ENCODE measurements at places on chromosomes 3 and 15.
A peak's percentile ranks its signal among the peaks of the same experiment; 100 is the strongest.

GRCh38 chr15:95912280-95912625 is 418.2 kb upstream of the NR2F2 start:
- DNase-seq: no peak

DNA sequence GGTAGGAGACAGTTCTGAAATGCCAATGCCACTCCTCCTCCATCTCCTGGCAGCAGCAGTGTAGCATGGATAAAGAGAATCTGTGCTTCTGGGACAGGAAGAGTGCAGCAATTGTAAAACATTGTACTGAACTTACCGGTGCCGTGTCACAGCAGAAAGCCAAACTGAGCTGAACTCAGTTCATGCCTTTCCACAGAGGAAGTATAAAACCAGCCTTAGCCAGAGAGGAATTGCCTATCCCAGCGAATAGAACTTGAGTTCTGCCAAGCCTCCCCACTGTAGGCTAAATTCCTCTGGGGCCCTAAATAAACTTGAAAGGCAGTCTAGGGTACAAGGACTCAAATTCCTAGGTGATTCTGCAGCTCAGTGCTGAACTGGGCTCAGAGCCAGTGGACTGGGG is 148.8 kb downstream of the SLC9A9 start:
- no peak for DNase-seq

- DNase-seq: no peak
Observed at GRCh38 chr3:49712631-49713317, 6.7 kb downstream of the AMIGO3 start.

GRCh38 chr3:105399611-105400010 is 32.9 kb downstream of the ALCAM start:
- no peak for DNase-seq

- DNase-seq: no peak
Observed at GRCh38 chr3:128050597-128050996, 1.6 kb upstream of the SEC61A1 start.

GRCh38 chr3:179666436-179667035 is 13.7 kb downstream of the USP13 start:
- peak; percentile 82 for DNase-seq

- no peak for DNase-seq
Observed at GRCh38 chr15:27701956-27702355, 397.2 kb downstream of the OCA2 start.

- no peak for DNase-seq
Observed at GRCh38 chr3:136602818-136603217, 149.4 kb downstream of the STAG1 start.

DNA sequence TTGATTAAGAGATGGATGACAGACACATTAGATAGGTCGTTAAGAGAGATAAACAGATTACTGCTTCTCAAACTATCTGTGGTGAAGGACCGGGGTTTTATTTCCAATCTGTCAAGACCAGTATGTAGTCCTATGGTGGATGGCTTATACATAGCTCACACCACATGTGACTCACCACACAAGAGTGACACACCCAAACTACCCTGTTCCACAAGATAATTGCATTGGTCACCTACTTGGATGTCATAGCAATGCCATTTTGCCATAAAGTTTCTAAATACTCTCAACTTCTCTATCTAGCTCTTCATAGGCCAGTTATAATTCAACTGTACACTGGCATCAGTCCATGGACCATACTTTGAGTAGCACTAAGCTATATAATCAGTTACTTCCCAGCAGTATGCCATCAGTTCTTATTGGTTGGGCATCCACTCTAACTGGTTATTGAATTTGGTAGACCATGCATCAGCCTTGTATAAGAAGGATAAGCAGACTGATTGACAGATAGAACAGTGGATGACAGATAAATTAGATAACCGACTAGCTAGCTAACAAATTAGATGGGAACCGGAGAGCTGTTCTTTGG is 11.6 kb downstream of the WWTR1 start:
- no peak for DNase-seq

DNA sequence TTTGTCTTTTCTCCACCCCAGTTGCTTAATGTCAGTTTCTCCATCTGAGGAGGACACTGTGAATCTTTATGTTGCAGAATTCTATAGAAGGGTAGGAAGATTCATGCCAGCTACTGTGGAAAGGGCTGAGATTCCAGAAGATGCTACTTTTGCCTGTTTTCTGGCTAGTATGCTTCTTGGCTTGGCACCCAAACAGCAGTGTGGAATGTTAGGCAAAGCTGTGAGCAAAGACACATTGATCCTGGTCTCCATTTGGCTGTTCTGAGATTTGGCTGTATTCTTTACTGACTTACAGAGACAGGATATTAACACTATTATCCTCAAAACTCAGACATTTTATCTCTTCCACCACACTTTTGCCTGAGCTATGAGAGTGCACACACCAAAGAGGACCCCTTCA is 39.3 kb downstream of the PDHB start:
- DNase-seq: no peak

DNA sequence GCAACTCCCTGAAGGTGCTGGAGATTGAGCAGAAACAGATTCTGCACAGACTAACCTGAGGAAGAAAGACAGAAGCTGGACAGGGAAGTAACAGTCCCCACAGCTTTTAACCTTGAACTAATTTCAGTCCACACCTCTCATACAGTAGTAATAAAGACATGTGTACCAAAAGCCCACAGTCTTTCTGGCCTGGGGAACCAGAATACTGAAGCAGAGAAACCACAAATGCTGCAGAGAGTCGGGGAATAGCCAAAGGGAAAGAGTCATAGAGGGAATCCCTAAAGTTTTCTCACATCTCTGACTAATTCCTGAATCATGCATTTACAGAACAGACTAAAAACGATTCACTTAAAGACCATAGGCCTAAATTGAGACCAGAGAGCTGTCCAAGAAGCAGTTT is 503.4 kb upstream of the NECTIN3 start:
- no peak for DNase-seq

DNA sequence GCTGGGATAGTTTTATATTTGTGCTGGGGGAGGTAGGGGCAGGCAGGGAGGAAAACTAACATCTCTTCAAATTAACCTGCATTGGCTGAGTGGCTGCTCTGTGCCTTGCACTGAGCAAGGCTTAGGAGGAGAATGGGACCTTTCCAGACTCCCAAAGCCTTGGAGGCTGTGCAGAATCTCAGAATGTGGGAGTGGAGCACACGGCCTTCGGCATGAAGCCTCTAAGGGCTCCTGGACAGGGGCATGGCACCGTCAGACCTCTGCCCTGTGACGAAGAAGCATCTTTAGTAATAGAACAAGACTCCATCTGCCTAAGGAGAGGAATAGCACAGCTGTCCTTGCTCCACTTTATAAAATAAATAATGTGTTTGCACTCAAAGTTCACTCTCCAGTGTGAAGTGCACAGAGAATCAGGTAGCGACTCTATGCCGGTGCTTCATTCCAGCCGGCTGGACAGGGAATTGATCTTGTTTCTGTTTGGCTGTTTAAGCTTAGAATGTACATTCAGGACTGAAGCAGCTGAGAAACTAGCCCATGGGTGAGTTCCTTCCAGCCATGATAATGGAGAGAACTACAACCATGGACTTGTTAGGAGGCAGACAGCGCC is 228.5 kb upstream of the ADAMTS9 start:
- DNase-seq: no peak

- no peak for DNase-seq
Observed at GRCh38 chr15:29099131-29099880, 170.3 kb downstream of the NSMCE3 start.

GRCh38 chr3:159829056-159829455 is 159.6 kb upstream of the IL12A start:
- DNase-seq: peak; percentile 81

DNA sequence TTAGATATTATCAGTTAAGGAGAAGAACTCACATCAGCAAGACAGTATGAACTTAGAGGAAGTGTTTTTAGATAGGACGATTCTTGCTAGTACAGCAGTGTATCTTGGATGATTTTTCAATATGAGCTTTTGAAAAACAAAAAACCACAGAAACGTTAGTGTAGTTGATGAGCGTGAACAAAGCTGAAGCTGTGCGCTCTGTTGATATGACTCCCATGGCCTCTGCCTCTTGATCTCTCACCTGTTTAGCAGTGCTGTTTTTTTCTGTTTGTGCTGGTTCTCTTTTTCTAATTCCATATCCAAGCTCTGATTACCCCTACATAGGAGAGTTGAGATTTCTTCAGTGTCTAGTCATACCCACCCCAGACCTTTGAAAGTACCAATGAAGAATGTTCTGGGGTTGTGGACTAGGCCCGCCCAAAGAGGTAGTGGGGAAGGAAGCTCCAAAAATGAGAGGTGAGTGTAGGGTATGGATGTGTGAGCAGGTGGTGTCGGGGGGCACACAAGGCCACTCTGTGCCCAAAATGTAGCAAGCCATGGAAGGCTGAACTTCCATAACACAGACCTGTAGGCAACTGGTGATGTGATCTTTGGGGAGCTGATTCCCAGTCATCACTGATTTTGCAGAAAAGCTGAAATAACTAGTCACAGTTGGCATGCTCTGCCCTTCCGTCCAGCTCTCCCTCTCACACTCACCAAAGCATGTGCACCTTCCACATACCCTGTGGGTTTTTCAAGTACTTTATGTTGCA is 20.0 kb upstream of the CMTM7 start:
- DNase-seq: no peak

- no peak for DNase-seq
Observed at GRCh38 chr15:90620379-90621067, 90.8 kb downstream of the CRTC3 start.

Data from DMS 273 treated with DMSO at 0.1 percent for 48 hours (cell line).